IPS DF 6.9 (cell line): ENCODE measurements at places on chromosomes 2 and 18.

DNA sequence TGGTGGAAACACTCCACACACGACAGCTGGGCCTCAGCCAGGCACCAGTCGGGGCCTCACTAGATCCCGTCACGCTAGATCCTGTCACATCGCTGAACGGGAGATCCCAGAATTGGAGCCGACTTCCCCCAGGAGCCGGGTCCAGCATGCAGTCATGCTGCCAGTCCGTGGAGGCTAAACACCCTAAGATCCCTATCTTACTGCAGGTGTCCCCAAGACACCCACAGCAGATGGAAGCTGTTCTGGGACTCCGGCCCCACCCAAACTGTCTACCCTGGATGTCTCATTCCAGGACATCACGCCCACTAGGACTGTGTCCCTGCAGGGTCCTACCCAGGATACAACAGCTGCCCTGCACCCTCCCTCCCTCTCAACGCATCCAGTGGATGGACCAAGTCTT lies 23.4 kb downstream of the ZNF516 start:
- no peaks in the 10 kb centered on the region; the same call in 1 of the 2 replicates for H3K4me1 ChIP-seq
- no peak for DNase-seq
- H3K27me3 ChIP-seq: no peaks in the 10 kb centered on the region
- H3K27ac ChIP-seq: no peak overlapping the region
- H3K4me3 ChIP-seq: no peak overlapping the region

- H3K27me3 ChIP-seq: no peaks in the 10 kb centered on the region
- H3K36me3 ChIP-seq: no peaks in the 10 kb centered on the region
- no peak for DNase-seq
- H3K27ac ChIP-seq: no peak overlapping the region
Observed at GRCh38 chr2:207869784-207870778, 100.4 kb upstream of the FZD5 start.

DNA sequence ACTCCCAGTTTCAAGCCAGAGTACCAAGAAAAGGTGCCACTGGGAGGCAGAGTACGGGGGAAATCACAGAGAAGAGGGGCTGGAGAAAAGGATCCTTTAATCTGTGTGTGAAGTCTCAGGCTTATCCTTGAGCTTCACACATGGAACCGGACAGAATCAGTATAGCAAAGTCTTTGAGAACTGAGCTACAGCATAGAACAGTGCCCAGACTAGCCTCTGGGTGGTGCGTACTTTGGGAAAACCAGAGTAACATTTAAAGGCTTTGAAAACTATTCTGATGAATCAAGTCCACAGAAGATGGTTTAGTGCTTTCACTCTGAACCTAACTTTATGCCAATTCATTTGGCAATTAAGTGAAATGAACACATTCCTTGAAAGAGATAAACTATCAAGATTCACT lies 83.1 kb downstream of the BABAM2 start:
- no peak overlapping the region for H3K4me3 ChIP-seq
- no peaks in the 10 kb centered on the region for H3K27me3 ChIP-seq
- H3K4me1 ChIP-seq: no peaks in the 10 kb centered on the region
- no peak for DNase-seq

DNA sequence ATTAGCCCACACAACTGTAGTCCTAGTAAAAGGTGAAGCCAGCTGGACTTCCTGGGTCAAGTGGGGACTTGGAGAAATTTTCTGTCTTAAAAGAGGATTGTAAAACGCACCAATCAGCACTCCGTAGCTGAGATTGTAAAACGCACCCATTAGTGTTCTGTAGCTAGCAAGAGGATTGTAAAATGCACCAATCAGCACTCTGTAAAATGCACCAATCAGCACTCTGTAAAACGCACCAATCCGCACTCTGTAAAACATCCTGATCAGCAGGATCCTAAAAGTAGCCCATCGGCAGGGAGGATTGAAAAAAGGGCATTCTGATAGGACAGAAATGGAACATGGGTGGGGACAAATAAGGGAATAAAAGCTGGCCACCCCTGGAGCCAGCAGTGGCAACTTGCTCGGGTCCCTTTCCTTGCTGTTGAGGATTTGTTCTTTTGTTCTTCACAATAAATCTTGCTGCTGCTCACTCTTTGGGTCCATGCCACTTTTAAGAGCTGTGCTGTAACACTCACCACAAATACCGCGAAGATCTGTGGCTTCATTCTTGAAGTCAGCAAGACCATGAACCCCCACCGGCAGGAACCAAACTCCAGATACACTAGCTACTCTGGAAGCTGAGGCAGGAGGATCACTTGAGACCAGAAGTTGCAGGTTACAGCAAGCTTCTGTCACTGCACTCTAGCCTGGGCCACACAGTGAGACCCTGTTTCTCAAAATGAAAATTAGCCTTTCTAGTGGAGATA lies 102.6 kb downstream of the HS6ST1 start:
- H3K27ac ChIP-seq: no peak overlapping the region
- no peaks in the 10 kb centered on the region for H3K27me3 ChIP-seq
- no peak overlapping the region for H3K4me3 ChIP-seq
- no peaks in the 10 kb centered on the region; the same call in 1 of the 2 replicates for H3K4me1 ChIP-seq
- no peak for DNase-seq

DNA sequence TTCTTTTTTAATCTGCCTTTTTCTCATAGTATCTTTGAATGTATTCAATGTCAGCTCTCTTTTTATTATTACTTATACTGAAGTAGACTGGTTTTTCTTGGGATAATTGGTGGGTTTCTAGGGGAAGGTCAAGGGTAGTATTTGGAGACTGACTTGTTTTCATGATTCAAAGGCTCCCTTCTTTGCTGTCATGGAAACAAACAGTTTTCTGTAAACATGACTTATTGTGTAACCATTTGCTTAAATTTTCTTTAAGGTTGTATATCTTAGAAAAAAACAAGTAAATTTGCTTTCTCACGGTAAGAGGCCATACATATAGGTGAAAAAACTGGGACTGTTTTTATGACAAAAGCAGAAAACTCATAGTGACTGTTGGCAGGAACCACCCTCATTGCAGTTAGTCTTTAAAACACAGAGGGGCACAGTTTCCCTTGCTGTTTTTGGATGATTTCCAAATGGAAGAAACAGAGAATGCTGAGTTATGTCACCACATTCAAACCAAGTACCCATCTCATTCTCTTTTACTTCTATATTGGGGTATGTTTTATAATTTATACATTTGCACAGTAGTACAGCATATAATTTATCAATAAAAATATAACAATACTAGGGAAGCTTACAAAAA lies 5.8 kb upstream of the RDH14 start:
- no peak overlapping the region for H3K4me3 ChIP-seq
- no peak for DNase-seq
- no peaks in the 10 kb centered on the region for H3K36me3 ChIP-seq
- no peak overlapping the region for H3K27ac ChIP-seq

DNA sequence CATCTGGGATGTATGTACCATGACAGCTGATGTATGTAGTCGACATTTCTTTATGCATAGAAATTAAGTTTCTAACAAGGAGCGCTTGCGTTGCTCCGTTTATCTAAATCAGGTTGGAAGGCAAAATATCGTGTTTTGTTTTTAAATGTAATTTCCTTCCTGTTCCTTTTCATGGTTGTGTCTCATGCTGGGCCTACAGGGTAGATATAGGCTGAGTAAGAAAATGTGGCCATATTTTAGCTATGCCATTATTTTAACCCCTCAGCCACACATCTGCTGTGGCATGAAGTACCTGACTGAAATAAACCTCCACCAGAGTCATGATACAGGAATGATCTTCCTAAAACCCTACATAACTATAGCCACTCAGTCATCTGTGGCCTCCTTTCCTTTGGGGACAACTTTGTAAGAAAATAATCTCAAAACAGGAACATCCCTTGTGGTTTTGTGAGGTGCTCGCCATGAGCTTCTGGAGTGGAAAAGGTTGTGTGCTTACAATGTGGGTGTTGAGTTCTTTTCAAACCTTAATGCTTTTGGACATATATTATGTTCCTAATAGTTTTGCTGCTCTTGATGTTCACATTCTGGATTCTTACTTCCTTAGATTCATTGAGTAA lies 214.3 kb downstream of the FAM210A start:
- no peaks in the 10 kb centered on the region for H3K36me3 ChIP-seq
- no peaks in the 10 kb centered on the region for H3K4me1 ChIP-seq
- DNase-seq: no peak
